Activated naive CD8-positive, alpha-beta T cell treated with anti-CD3 and anti-CD28 coated beads for 36 hours (primary cell): ENCODE measurements at places on chromosomes 1 and 21. TPM values are rescaled to one million over a fixed set of nuclear protein-coding genes. Genes with fewer than 3 reads are reported as not detected.

DNA sequence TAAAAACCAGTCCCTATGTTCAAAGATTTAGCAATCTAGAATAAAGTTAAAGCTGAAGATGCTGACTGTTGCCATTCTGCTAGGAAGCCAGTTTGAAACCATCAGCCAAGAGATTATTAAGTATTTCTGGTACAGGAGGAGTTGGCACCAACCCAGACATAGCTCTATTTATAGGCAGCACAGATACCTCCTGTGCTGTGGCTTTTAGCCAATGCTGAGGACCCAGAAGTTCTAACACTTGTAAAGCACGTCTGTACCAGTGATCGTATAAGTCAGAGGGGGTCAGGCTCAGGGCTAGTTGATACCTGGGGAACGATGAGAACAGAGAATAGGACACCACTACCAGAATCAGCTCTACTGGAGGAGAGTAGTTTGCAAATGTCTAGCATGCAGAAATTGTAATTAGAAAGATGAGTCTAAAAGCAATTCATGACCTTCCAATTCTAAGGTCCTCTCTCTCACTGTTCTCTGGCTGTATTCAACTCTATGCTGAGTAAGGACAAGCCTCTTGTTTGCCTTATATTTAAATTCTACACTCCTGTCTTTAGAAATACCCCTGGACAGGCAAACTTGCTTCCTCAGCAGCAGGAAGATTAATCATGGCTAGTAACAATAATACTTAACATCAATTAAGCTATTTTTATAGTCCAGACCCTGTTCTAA, 96.8 kb upstream of the PALMD start:
- DNase-seq: no peak
- H3K27me3 ChIP-seq: peaks cover 19% of the 10 kb centered on the region
- no peaks in the 10 kb centered on the region for H3K4me1 ChIP-seq
- H3K4me3 ChIP-seq: no peak overlapping the region
- no peak overlapping the region for H3K27ac ChIP-seq

The NTNG1 gene
- total RNA-seq: 1.6 TPM

The NR5A2 gene
- total RNA-seq: 0.06 TPM

DNA sequence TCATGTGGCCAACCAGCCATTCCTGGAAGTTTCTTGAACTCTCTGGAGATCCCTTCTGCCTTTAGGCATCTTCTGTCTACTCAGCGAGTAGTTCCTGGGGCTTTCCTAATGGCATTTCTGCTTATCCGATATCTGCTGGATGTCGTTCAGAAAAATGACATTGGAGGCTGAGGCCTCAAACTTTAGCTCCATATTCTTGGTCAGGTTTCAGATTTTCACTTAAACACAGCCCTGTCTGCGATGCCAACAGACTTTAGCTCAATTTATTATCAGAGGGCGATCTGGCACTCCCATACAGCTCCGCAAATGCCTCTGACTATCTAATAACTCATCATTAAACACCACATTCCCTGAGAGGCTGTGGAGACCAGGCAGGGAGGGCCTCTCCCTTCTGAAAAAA, 46.3 kb upstream of the ETS2 start:
- H3K4me1 ChIP-seq: peaks cover 11% of the 10 kb centered on the region
- no peaks in the 10 kb centered on the region for H3K27me3 ChIP-seq
- H3K36me3 ChIP-seq: no peaks in the 10 kb centered on the region
- no peak overlapping the region for H3K4me3 ChIP-seq
- no peak overlapping the region for H3K27ac ChIP-seq

- H3K36me3 ChIP-seq: no peaks in the 10 kb centered on the region
- peaks cover 8% of the 10 kb centered on the region for H3K4me1 ChIP-seq
- no peak overlapping the region for H3K4me3 ChIP-seq
- no peak overlapping the region for H3K27ac ChIP-seq
- H3K27me3 ChIP-seq: peaks cover 70% of the 10 kb centered on the region
Measured at GRCh38 chr1:67838180-67838910, 5.1 kb upstream of the GNG12 start.

GRCh38 chr1:181551249-181551648, 67.9 kb downstream of the CACNA1E start:
- no peaks in the 10 kb centered on the region for H3K4me1 ChIP-seq
- no peak overlapping the region for H3K4me3 ChIP-seq
- no peaks in the 10 kb centered on the region for H3K36me3 ChIP-seq
- no peak overlapping the region for H3K27ac ChIP-seq
- peak; percentile 1 for DNase-seq
- H3K27me3 ChIP-seq: peaks cover 38% of the 10 kb centered on the region

DNA sequence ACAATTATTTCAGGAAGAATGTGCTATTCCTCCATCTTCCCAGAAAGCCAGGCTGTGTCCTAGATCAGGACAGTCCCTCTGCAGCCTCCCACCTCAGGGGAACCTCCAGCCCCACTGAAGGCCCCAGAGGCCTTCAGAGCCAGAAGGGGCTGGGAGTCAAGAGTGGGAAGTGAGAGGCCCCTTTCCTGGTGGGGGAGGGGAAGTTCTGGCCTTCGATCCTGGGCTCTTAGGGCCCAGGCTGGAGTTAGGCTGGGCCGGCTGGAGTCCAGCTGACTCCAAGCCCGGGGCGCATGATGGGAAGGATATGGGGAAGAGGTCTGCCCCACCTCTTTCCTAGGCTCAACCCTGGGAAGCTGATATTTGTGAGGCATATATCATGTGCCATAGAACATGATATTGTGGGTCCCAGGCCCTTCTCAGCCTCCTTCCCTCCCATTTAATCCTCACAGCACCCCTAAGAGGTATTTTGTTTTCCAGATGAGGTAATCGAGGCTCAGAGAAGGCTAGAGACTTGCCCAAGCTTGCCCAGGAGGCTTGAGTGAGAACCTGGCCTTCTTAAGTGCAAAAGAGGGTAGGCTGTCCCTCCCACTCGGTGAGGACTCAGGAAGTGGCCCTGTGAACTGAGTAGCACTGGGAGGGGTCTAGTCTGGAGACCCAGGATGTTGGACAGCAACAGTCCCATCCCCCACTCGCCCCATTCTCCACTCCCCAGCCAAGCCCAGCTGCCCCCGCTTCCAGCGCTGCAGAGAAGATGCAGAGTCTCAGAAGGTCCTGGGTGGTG, 18.6 kb upstream of the HSPG2 start:
- H3K4me3 ChIP-seq: peak overlapping the region; percentile 77
- no peaks in the 10 kb centered on the region for H3K36me3 ChIP-seq
- DNase-seq: no peak
- H3K4me1 ChIP-seq: peaks cover 25% of the 10 kb centered on the region

The DNM3 gene
- 0.34 TPM for total RNA-seq

GRCh38 chr1:110152133-110152785, 2.0 kb downstream of the SLC6A17 start:
- DNase-seq: no peak
- no peak overlapping the region for H3K4me3 ChIP-seq
- no peaks in the 10 kb centered on the region for H3K36me3 ChIP-seq
- peaks cover 2% of the 10 kb centered on the region for H3K4me1 ChIP-seq

The CLDN17 gene
- not detected for total RNA-seq

GRCh38 chr1:151995774-151996173, 2.1 kb upstream of the S100A10 start:
- H3K27me3 ChIP-seq: no peaks in the 10 kb centered on the region
- H3K36me3 ChIP-seq: peaks cover 16% of the 10 kb centered on the region
- H3K4me1 ChIP-seq: peaks cover 31% of the 10 kb centered on the region
- no peak overlapping the region for H3K27ac ChIP-seq
- DNase-seq: no peak
- no peak overlapping the region for H3K4me3 ChIP-seq

The CELA2B gene
- total RNA-seq: not detected

GRCh38 chr21:45164838-45165237, 90.5 kb downstream of the ADARB1 start:
- H3K27me3 ChIP-seq: no peaks in the 10 kb centered on the region
- peaks cover 15% of the 10 kb centered on the region for H3K4me1 ChIP-seq
- no peaks in the 10 kb centered on the region for H3K36me3 ChIP-seq
- no peak overlapping the region for H3K27ac ChIP-seq
- no peak for DNase-seq
- H3K4me3 ChIP-seq: no peak overlapping the region

DNA sequence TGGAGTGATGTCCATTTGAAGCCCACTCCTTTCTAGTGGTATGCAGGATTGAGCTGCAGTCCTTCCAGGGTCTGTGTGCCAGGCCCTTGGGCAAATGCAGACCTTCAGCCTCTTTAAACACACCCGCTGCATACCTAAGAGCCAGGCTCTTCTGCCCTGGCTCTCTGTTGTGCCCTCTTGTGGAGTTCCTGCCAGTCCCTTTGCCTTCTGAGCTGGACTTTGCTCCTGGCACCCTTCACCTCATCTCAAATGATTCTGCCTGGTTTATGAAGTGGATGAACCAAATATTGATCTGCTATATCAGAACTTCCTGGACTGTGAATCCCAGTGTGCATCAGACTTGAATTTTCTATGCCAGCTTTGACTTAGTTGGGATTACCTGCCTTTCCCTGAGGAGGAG, 158.8 kb downstream of the URB2 start:
- no peaks in the 10 kb centered on the region for H3K4me1 ChIP-seq
- no peak overlapping the region for H3K4me3 ChIP-seq
- no peak overlapping the region for H3K27ac ChIP-seq
- no peak for DNase-seq
- H3K27me3 ChIP-seq: no peaks in the 10 kb centered on the region

The CLK2 gene
- 65.9 TPM for total RNA-seq

The OXCT2 gene
- 5.7 TPM for total RNA-seq

- no peaks in the 10 kb centered on the region for H3K36me3 ChIP-seq
- no peaks in the 10 kb centered on the region for H3K27me3 ChIP-seq
- H3K4me3 ChIP-seq: no peak overlapping the region
Measured at GRCh38 chr1:103056423-103056822, 51.9 kb downstream of the COL11A1 start.

- H3K36me3 ChIP-seq: no peaks in the 10 kb centered on the region
- DNase-seq: no peak
- H3K27ac ChIP-seq: no peak overlapping the region
- peaks cover 7% of the 10 kb centered on the region for H3K27me3 ChIP-seq
Measured at GRCh38 chr21:26809745-26810144, 35.5 kb downstream of the ADAMTS1 start.

The CDC7 gene
- total RNA-seq: 26.0 TPM

GRCh38 chr1:152018537-152018936, 18.3 kb downstream of the S100A11 start:
- no peak overlapping the region for H3K4me3 ChIP-seq
- no peaks in the 10 kb centered on the region for H3K36me3 ChIP-seq
- peaks cover 2% of the 10 kb centered on the region for H3K4me1 ChIP-seq
- H3K27ac ChIP-seq: no peak overlapping the region
- H3K27me3 ChIP-seq: peaks cover 14% of the 10 kb centered on the region

- peaks cover 1% of the 10 kb centered on the region for H3K36me3 ChIP-seq
- H3K27ac ChIP-seq: no peak within 1 kb of the TSS
- DNase-seq: peak; percentile 71
- H3K4me3 ChIP-seq: peak within 1 kb of the TSS; percentile 57
Measured at GRCh38 chr1:94237291-94238226, at the start of gene ARHGAP29. Gene ARHGAP29 (minus strand): TSS chr1:94237584. CDS start chr1:94231611, 5,973 bp downstream.

The PTPN22 gene
- total RNA-seq: 67.9 TPM

The AMY2B gene
- total RNA-seq: 5.3 TPM

The VAV3 gene
- 4.6 TPM for total RNA-seq

GRCh38 chr1:156600733-156601121, 552 bp downstream of the GPATCH4 start:
- H3K27ac ChIP-seq: peak overlapping the region; percentile 97
- peaks cover 35% of the 10 kb centered on the region for H3K4me1 ChIP-seq
- peaks cover 36% of the 10 kb centered on the region for H3K36me3 ChIP-seq

The MR1 gene
- 14.5 TPM for total RNA-seq

DNA sequence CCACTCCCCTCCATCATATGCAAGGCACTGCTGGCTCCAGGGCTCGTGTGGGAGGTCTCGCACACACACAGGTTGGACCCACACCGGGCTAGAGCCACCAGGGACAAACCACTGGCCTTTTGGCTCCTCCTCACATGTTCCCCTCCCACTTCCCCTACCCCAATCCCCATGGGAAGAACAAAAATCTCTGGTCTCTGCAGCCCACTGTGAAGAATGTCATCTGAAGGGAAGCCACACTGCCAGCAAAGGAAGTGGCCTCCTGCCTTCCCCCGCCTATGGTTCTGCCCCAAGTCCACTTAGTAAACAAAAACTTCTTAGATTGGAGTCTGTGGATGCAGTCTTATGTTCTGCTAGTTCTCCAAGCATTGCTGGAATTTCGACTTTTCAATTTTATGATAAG, 24.2 kb downstream of the OLFML3 start:
- H3K27ac ChIP-seq: no peak overlapping the region
- H3K4me1 ChIP-seq: no peaks in the 10 kb centered on the region
- H3K4me3 ChIP-seq: no peak overlapping the region
- H3K36me3 ChIP-seq: no peaks in the 10 kb centered on the region
- H3K27me3 ChIP-seq: peaks cover 3% of the 10 kb centered on the region

The KRTAP12-2 gene
- not detected for total RNA-seq

GRCh38 chr1:179025975-179026812, 500 bp downstream of the FAM20B start:
- H3K4me1 ChIP-seq: peaks cover 39% of the 10 kb centered on the region
- H3K27ac ChIP-seq: peak overlapping the region; percentile 97
- H3K36me3 ChIP-seq: peaks cover 3% of the 10 kb centered on the region
- H3K27me3 ChIP-seq: no peaks in the 10 kb centered on the region
- H3K4me3 ChIP-seq: peak overlapping the region; percentile 99
- peak; percentile 85 for DNase-seq

DNA sequence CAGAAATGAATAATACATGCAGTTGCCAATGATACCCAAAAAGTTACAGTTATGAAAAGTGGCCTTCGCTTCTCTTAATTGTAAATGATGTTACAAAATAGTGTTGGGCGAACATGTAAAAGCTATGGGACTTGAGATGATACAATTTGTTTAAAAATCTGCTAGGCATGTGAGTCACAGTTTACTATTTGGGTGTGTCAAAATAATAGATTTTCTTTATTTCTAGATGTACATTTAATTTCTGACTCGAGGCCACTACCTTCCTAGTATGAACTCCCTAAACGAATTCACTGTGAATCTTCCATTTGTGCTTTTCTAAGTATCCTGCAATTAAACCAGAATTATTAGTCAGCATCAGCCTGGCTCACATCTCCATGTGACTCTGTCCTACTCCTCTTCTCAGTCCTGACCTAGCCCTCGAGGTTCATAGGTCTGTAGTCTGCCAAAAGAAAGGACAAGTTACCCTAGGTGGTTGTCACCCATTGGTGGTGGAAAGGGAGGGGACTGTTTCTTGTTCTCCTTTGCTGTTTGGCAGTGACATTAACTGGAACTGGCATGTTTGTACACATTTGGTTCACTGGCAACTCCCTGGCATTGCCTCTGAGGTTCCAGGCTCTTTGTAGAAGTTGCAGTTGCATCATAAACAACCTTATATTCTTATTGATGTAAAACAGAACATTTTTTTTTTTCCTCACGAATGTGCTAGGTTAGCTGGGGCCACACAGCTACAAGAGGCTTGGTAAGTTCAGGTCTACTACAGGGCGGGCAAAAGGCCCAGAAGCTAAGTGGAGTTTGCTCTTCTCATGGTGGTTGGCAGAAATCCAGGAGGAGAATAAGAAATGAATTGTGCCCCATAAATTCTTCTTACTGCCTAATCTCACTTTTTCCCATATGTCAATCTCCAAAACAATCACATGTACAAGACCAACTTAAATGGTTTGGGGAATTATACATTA, 746.5 kb upstream of the ADAMTS5 start:
- no peaks in the 10 kb centered on the region for H3K27me3 ChIP-seq
- no peak overlapping the region for H3K27ac ChIP-seq
- no peak overlapping the region for H3K4me3 ChIP-seq
- no peaks in the 10 kb centered on the region for H3K4me1 ChIP-seq
